BJ (cell line): ENCODE measurements at places on chromosomes 13 and 19.

DNA sequence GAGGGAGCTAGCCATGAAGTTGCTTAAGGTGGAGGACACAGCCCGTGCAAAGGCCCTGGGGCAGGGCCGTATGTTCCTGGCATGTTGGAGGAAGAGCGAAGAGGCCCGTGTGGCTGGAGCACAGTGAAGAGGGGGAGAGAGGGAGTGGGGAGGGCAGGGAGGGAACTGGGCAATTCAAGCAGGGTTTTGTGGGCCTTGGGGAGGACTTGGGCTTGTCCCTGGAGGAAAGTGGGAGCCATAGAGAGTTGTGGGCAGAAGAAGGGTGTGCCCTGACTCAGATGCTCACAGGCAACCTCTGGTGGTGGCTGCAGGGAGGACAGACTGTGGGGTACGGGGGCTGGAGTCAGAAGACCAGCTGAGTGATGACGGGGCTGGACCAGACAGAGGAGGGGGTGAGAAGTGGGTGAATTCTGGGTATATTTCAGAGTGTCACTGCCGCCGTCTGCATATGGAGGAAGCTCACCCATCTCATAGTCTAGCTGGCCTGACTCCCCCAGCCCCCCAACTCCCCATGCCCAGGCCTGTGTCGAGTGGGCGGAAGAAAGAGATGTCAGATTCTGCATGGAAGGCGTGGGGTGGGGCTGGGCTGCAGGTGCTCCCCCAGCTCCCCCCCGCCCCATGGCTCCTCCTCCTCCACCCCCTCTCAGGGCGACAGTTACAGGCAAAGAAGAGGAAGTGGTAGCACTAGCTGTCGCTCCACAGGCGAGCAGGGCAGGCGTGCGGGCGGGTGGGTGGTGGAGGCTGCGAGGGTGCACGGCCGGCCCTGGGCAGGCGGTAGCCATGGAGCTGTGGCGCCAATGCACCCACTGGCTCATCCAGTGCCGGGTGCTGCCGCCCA, at the start of gene VAV1:
VAV1 (plus strand) TSS at position 681 of the 838 bp plus-strand sequence; CDS start at position 781, 100 bp downstream.
- no peak for DNase-seq

GRCh38 chr13:100604918-100605710, 16.5 kb upstream of the GGACT start:
- DNase-seq = no peak

DNA sequence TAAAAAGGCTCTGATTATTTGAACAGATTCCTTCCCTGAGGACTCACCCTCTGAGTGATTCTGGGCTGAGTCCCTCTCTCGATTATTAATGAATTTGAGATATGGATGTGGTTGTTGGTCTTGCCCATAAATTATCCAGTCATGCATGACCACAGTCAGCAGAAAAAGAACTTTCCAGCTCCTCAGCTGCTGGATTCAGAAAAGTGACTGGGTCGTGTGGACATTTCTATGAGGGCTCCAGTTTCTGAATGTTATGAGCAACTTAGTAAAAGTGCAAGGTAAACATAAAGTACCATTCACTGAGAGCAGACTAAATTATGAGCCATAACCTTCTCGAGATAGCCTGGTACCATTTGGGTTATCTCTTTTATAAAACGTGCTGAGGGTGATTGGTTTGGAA, 100.1 kb upstream of the CLDN10 start:
- no peak for DNase-seq

- peak; percentile 62 for DNase-seq
These were observed 254.4 kb downstream of the DLEU7 start for GRCh38 chr13:50589139-50589538.

DNA sequence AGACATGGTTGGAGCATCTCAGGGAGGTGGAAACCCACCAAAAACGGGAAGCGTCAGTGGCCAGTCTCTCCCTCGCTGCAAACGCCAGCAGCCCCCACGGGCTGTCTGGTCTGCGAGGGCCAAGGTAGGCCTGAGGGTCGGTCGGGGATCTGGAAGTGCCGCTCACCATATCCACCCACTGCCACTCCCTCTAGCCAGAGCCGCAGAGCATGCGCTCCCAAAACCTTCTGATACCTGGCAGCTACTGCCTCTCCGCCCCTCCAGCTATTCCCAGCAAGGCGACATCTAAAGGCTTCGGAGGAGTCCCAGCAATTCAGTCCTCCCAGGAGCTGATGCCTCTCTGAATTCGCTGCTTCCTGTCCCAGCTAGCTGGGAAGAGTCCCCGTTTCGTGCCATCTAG, 4.4 kb upstream of the FKRP start:
- no peak for DNase-seq

- no peak for DNase-seq
These were observed 250.9 kb downstream of the LIG4 start for GRCh38 chr13:107964395-107964794.
